Stimulated activated CD8-positive, alpha-beta memory T cell treated with anti-CD3 and anti-CD28 coated beads, Interleukin-7, amount 100 ng/mL, for 1 hour (primary cell): ENCODE measurements at places on chromosomes 11 and 22.

DNA sequence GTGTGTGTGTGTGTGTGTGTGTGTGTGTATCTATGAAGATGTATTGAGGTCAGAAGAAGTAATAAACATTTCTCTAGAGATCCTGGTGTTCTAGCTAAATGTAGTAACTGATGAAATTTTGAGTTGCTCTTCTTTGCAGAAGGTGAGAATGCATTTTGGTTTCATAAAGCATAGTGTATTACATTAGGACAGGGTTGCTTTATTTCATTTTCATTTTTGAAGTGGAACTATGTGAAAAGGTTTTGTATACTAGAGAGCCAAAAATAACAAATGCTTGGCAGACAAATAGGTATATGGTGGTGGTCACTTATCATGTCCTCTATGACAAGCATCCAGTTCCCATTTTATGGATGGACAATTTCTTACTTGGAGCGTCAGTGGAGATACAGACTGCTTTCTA, 99.0 kb downstream of the CASP12 start:
- DNase-seq: no peak

DNA sequence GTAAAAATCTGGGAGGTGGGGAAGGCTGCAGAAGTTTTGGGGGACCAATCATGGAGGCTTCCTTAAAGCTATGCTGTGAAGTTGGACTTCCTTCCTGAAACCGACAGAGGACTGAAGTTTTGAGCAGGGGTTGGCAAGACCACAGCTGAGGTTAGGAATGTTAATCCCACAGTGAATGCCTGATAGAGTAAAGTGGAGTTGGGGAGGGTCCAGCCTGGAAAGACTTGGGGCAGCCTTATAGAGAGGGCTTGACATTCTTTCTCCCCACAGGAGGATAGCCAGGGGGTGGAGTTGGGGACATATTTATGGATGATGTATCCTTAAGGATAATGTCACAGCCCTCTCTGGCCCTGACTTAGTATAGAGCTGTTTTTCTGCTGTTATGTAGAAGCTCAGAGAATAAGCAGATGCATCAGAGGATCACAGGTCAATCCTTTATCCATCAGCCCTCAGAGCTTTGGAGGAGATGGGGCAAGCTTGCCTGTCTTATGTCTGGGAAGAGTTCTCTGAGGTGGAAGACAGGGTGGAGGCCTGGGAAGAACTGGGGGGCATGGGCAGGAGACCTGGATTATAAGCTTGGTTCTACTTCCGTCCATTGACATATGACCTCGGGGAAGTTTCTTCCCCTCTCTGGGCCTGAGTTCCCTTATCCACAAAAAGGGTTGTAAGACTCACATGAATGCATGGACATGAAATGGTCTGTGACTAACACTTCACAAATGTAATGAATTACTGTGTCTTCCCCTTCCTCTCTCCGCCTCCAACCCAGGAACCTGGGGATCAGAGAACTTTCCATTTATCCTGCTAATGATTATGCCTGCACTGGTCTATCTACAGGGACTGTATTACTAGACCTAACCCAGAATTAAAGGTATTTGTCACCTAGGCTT, 317.8 kb downstream of the MIAT start:
- DNase-seq: no peak

GRCh38 chr11:71165771-71166170, 86.6 kb downstream of the SHANK2 start:
- no peak for DNase-seq

DNA sequence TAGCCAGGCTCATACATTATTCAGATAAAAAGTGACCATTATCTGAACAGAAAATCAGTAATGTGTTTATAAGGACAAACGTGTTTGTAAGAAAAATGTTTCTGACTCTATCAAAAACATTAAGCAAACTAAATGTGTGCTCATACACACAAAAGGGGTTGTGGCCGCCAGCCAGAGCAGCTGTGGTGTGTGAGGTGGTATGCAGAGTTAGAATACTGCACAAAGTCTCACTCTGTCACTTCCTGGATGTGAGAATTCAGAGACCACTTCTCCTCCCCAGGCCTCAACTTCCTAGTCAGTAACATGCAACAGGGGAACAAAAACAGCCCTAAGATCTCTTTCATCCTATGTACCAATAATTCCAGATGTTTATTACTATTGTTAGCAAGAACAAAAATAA, 9.4 kb downstream of the OR5B21 start:
- DNase-seq: no peak

- no peak for DNase-seq
These were observed 91.1 kb upstream of the GNAZ start for GRCh38 chr22:22979121-22979724.

DNA sequence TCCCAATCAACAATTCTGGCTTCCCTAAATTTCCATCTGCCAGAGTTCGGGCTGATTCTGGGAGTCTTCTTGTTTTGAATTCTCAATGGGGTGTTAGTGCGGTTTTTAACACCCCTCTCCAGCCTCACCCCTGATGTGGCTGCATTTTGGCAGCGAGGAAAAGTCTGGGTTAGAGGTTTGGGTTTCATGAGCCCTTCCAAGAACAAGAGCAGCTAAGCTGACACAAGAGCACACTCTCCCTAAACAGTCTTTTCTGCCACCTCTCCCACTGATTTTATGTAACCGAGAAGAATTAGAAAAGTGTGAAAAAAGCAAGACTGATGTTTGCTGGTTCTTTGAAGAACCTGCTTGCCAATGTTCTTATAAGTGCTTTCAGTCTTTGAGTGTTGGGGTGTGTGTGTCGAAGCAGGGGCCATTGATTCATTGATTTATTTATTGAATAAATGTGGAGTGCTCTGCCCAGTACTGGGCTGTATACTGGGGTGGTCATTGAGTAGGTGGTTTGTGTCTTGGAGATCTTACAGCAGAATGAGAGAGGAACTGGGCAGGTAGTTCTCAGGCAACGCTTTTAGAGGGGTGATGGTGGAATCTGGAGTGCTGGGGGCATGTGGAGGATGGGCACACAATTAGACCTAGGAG, 101.5 kb downstream of the TRAF6 start:
- DNase-seq: no peak

DNA sequence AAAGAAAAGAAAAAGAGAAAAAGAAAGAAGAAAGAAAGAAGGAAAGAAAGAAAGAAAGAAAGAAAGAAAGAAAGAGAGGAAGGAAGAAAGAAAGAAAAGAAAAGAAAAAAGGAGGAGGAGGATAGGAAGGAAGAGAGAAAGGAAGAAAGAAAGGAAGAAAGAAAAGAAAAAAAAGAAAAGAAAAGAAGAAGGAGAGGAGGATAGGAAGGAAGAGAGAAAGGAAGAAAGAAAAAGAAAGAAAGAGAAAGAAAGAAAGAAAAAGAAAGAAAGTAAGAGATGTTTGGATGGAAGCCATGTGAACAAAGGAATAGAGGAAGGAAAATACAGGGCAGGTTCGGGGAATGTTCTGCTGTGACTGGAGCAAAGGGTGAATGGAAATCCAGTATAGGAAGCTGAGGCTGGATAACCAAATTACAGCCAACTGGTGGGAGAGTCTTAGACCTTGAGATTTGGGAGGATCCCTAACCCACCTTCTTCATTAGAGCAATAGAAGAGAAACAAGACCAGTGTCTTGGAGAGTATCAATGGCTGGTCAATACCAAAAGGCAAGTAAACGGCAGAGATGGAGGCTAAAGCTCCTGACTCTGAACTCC, 94.9 kb downstream of the RASSF10 start:
- DNase-seq: no peak

DNA sequence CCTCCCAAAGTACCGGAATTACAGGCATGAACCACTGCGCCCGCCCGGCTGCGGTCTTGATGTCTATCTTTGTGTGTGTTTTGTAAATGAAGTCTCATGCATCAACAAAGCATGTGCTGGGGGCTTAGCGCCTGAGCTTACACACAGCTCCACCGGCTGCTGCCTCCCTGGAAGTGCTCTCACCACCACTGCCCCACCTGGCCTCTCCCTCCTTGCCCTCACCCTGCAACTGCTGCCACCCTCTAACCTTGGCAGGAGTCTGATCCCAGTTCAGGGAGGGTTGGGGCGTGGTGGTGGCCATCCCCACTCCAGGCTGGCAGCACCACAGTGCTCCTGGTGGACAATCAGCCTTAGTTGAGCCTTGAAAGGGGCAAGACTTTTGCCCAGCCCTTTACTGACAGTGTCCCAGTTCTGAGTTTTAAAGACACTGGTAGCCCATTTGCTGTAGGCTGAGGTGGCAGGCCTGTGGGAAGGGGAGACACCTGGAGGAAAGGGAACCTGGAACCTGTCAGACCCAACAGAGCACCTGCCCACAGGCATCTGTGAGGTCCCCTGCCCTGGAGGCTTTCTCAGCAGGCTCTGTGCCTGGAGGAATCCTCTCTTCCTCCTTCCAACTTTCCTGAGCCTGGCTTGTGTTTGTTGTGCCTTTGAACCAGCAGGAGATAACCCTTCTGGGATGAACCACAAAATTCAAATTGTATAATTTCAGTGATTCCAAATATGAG, 42.4 kb upstream of the WEE1 start:
- no peak for DNase-seq

DNA sequence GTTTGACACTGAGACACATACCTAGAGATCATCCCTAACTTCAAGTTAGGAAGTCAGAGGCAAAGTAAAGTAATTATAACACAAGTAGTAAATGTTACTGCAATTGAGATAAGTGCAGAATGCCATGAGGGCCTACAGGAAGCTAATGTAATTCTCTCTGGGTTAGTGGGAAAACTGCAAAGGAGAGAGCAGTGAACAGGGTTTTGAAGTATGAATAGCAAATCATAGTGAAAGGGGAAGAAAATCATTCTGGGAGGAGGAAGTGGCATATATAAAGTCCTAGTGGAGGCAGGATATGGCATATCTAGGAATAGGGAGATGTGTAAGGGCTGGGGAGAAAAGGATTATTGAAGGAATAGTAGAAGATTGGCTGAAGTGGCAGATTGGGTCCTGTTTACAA, 27.9 kb downstream of the RNF169 start:
- no peak for DNase-seq

GRCh38 chr11:73760135-73760678, 667 bp downstream of the RAB6A start:
- no peak for DNase-seq

DNA sequence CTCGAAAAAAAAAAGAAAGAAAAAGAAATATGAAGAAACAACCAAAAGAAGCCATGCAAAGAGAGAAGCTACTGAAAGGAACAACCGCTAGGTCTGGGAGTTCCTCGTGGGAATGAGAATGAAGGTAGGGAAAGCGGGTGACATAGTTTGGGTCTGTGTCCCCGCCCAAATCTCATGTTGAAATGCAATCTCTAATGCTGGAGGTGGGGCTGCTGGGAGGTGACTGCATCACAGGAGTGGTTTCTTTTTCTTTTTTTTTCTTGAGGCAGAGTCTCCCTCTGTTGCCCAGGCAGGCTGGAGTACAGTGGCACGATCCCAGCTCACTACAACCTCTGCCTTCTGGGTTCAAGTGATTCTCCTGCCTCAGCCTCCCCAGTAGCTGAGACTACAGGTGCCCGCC, 9.7 kb upstream of the TXN2 start:
- no peak for DNase-seq

GRCh38 chr22:42344361-42344905, 74.0 kb upstream of the TCF20 start:
- DNase-seq: no peak

DNA sequence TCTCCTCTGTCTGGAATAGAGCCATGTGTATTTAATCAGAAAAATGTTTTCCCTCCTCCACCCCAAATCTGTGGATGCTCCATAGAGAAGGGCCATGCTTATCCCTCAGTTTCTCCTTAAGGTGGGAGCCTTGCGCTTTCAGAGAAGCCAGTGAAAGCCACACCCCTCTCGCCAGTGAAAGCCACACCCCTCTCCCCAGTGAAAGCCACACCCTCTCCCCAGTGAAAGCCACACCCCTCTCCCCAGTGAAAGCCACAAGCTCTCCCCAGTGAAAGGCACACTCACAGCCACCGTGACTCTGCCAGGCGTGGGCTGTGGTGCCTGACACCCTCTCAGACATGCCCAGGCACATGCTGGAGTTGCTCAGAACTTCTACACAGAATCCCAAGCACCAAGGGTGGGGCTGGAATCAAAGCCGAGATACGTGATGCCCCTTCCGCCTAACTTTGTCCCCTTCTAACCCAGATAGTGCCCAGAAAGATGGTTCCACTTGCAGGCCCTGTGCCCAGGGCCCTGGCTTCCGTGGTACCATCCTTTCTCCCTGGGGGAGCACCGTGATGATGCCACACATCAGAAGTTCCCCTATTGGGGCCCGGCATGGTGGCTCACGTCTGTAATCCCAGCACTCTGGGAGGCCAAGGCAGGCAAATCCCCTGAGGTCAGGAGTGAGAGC, 16.5 kb upstream of the PRR5 start:
- peak; percentile 51 for DNase-seq

- no peak for DNase-seq
These were observed 111.8 kb downstream of the MICAL2 start for GRCh38 chr11:12222055-12222792.

DNA sequence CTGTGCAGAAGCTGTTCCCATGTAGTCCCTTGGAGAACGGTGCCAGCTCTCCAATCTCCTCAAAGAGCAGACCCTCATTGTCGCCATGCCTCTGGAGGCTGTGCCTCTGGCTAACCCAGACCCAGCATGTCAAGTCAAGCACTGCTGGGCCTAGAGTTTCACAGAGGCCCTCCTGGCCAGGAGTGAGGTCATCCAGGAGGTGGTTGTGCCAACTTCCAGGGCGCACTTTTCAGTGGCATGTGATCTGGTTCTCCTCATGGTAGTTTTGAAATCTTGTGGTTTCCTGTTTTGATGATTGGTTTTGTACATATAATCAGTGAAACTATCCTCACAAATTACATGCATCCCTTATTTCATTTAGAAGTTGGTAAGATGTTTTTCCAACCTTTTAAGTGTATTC, 78.9 kb downstream of the PPFIBP2 start:
- no peak for DNase-seq

DNA sequence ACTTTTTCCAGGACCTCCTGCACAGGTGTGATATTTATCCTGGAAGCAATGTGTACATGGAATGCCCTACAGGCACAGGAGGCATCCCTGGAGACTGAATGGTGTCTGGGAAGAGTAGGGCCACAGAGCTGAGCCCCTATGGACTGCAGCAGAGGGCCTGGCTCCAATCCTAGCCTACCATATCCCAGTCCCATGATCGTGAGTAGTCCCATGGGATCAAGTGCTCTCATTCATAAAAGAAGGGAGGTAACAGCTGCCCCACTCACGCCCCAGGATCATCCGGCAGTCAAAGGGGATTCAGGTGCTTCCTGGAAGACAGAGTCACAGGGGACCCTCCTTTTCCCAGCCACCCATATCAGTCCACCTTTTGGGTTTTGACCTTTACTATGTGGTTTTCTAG, 24.0 kb downstream of the ANKK1 start:
- no peak for DNase-seq

DNA sequence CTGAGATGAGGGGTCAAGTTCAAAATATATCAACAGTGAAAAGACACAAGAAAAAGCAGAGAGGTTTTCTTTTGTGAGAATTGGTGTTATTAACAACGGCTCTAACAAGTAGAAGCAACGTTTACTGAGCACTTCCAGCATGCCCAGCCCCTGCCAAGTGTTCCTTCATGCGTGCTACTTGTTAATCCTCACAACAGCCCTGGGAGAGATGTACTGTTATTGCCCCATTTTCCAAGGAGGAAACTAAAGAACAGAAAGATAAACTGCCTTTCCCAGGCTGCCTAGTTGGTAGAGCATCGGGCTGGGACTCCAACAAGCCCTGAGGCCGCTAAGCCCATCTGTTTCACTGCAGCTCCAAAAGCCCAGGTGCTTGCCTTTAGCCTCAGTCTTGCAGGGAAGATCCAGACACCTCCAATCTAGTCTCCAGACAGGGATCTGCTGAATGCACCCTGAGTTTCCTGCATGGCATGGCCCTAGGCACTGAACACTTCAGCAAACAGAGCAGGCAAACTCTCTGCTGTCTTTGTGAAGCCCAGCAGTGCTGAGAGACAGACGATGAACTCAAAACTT, 25.5 kb downstream of the SPATA19 start:
- DNase-seq: no peak
